G401 (cell line): ENCODE measurements at places on chromosomes 7 and 10. TPM values are rescaled to one million over a fixed set of nuclear protein-coding genes. Genes with fewer than 3 reads are reported as not detected.

The PALD1 gene
- 31.8 and 34.8 TPM in 2 replicates for total RNA-seq

DNA sequence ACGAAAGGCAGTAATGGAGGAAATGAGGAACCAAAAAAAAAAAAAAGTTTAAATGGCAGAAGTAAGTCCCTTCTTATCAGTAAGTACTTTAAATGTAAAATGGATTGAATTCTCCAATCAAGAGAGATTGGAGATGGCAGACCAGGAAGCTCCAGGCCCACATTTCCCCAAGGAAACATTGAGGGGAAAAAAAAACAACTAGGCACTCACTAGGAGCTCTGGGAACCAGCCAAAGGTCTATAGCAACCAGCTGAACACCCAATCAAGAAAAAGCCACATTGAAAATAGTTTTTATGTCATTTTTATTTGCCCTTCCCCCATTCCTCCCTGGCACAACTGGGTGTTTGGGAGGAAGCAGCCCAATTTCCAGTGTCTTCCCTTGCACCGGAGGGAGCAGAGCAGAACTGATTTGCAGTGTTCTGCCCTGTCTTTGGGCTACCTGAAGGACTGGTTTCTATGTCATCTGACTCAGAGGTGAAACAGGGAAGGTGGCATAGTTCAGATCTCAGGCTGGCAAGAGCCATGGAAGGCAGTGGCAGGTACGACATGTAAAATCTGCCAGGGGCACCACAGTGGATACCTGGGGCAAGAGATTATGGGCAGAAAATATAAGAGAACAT, 121.9 kb downstream of the SMURF1 start:
- no peak for DNase-seq

DNA sequence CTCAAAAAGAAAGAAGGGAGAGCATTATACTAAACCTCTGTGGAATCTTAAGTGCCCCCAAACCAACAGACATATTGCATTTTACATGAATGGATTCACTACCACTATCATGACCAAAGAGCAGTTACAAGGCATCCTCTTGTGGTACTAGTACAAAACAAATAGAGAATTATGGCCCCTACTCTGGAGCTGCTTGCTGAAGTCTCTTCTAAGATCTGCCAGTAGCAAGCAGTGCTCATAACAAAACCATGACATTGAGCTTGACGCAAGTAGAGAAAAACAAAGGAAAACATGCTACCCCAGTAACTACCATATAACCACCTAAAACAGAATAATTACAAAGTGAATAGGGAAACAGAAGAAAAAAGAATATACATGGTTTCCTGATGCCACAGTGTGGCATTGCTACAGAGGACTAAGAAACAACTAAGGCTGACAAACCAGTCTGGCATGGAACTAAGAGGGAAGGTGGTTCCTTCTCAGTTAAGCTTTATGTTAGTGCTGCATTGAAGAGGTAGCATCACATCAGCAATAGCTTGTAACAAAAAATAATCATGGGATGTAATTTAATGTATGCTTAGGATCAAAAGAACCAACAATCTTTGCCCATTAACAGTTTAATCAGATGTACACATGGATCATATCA, 150.2 kb upstream of the AGR3 start:
- DNase-seq: no peak

DNA sequence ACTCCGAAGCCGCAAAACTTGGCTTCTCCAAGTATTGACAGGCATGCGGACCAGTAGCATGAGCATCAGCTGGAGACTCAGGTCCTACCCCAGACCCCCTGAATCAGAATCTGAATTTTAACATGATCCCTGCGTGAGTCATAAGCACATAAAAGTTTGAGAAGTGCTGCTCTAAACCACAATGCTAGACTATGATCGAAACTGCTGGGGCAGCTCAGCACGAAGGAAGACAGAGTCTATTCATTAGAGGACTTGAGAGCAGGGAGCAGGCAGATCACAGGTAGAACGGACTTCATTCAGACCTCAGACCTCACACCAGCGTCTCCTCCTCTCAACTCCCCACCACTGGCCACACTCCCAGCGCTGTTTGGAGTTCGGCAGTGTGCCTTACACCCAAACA, 16.9 kb downstream of the CAMK2G start:
- DNase-seq: no peak

DNA sequence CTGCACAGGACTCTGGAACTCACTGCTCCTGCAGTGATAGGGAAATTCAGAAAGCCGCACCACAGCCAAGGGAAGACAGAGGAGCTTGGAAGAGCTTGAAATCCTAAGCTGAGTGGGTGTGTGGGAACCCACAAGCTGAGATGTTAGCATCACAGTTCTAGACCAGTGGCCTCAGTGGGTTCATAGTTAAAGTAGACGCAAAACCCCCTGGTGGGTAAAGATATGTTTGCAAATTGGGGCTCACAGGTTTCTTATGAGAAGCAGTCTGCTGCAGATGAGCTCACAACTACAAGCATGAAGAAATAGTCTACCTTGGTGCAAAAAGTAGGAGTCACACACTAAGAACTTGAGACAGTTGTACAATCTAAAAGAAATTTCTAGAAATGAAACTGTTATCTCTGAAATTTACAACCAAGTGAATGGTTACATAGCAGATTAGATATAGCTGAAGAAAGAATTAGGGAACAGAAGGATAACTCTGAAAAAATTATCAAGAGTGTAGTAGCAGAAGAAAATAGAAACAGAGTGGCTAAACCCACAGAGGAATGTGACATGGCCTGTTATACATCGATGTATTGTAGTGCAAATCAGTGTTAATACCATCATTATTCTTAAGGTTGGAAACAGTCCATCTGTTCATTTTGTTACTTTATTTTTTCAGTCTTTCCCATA, 77.2 kb downstream of the DYNC2I1 start:
- no peak for DNase-seq

DNA sequence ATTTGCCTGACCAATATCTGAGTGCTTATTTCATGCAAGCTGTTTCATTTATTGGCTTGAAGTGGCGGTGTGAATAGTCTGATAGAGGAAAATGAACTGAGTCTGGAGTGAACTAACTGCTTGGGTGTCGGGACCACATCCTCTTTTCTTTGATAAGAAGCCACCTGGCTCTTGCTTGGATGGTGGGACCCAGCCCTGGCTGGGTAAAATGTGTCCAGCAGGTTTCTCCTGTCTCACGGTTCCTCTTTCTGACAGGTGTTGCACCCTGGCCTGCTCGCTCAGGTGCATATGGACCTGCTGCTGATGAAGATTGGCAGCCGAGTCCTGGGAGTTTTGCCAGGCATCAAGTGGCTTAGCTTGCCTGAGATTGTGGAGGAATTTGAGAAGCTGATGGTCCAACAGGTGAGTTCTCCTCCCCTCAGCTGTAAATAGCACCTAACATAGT, 1.6 kb downstream of the ADCK2 start:
- DNase-seq: peak; percentile 68

DNA sequence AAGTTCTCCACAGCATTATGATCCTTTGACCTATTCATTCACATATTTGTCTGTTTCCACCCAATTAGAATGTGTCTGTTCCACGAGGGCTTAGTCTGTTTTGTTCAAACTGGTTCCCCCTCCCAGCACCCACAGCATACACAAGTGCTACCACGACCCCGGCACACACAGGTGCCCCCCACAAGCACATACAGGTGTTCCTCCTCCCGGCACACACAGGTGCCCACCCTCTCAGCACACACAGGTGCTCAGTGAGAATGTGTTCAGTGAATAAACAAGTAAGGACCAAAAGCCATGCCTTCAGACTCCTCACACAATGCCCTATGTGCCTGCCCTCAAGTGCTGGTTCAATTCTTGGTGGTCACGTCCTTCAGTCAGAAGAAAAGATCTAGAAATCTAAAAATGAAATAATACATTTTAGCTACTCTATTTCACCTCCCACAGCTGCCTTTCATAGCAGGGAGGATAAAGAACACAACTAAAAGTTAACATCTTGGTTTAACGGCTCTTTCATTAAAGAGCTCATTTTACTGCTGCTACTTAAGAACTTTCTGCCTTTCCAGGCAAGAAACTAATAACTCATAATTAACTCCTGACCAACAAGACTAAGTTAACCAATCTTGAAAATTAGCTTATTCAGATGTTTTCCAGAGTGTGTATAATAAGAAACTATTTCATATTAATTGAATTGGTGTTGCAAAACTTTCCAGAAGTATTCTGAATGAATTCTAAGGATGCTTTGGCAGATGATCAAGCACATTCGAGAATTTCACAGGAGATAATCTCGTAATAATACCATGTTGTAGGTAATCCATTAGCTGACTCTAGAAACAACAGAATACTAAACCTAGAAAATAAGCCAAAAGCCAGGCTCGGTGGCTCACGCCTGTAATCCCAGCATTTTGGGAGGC, 2.3 kb downstream of the DNMBP start:
- DNase-seq: peak; percentile 10

- peak; percentile 22 for DNase-seq
Observed at GRCh38 chr10:25036381-25036780, 20.0 kb downstream of the THNSL1 start.

- DNase-seq: peak; percentile 83
Observed at GRCh38 chr7:29105752-29106668, 40.3 kb downstream of the CPVL start.

- no peak for DNase-seq
Observed at GRCh38 chr10:90136731-90137316, 435.4 kb downstream of the KIF20B start.
